Spinal cord (tissue), 10 donors: ENCODE measurements at places on chromosomes 5 and 9. TPM values are rescaled to one million over a fixed set of nuclear protein-coding genes. Genes with fewer than 3 reads are reported as not detected.

DNA sequence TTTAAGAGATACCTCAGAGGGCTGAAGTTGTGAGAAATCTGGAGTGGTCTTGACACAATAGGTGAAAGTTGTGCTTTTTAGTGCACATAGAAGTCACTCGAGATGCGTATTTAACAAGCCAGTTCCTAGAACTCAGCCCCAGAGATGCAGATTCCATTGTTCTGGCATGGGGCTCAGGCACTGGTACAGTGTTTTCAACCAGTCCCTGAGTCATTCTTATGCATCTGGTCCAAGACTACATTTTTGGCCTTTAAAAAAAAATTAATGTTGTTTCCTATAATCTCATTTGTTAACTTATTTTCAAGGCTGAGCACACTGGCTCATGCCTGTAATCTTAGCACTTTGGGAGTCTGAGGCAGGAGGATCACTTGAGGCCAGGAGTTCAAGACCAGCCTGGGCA is 29.6 kb downstream of the PTTG1 start:
- DNase-seq = no peak

DNA sequence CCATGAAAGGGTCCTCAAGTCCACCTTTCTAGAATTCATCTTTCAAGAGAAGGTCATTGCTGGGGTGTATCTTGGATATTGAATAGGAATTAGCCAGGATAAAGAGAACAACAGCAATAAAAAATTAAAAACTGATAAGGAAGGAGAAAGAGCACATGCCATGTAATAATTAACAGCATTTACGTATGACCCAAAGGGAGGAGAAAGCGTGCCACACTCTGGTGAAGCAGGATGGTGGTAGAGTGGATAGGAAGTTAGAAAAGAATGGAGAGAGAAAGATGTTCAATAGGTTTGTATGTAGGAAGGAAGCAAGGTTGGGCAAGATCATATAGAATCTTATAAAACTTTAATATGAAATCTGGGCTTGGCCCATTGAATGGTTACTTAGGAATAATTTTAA is 751.5 kb downstream of the MAT2B start:
- DNase-seq = no peak

Gene OTULINL
- 35.0 TPM for total RNA-seq

Gene SCGB3A2
- total RNA-seq = not detected

GRCh38 chr9:128457207-128457606 is 1.4 kb downstream of the ODF2 start:
- DNase-seq = no peak

GRCh38 chr9:84226126-84226525 is 114.4 kb downstream of the SLC28A3 start:
- no peak for DNase-seq

- no peak for DNase-seq
These were observed 90.9 kb downstream of the COL5A1 start for GRCh38 chr9:134732392-134733110.

Gene SPATA31C2
- under 0.01 TPM for total RNA-seq
